ENCODE measurements at places on chromosomes 3 and 15.

DNA sequence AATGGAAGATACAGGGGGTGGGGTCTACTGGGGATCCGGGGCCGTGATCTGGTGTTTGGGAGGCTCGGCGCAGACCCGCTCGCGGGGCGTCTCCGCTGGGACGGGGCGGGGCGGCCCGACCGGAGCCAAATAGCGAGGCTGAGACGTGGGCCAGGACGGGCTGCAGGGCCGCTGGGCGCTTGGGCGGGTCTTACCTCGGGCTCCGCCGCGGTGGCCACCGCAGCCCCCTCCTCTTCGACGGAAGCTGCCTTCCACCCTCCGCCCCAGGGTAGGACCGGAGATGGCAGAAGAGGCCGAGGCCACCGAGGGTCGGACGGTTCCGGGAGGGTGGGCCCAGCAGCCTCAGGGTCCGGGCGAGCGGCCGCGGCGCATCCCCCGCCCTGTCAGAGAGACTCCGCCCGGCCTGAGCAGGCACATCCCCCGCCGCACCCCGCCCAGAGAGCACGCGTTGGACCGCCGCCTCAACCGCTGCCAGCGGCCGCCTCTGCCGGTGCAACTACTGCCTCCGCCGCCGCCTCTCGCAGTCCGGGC, 399 bp downstream of the MYO9A start:
- DNase-seq = peak; percentile 80

DNA sequence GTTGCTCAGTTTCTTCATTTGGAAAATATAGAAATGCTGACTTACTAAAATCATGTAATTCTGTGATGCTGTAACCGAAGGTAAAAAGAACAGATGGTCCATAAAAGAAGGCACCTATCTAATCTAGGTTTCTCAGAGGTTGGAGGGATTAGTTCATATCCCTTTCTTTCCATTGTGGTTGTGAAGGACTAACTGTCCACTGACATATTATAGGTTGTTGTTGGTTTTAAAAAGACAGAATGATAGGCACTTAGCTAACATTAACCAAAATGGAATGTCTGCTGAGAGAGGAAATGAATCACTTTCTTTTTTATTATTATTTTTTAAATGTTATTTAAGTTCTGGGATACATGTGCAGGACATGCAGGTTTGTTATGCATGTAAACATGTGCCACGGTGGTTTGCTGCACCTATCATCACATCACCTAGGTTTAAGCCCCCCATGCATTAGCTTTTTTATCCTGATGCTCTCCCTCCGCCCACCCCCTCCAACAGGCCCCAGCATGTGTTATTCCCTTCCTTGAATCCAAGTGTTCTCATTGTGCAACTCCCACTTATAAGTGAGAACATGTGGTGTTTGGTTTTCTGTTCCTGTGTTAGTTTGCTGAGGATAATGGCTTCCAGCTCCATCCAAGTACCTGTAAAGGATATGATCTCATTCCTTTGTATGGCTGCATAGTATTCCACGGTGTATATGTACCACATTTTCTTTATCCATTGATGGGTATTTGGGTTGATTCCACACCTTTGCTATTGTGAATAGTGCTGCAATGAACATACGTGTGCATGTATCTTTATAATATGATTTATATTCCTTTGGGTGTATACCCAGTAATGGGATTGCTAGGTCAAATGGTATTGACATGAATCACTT, 45.8 kb downstream of the ALDH1A2 start:
- no peak for DNase-seq

- DNase-seq = no peak
Measured at GRCh38 chr3:115685097-115685496, 61.8 kb downstream of the GAP43 start.

- DNase-seq = peak; percentile 93
Measured at GRCh38 chr3:122572940-122573412, 4.5 kb upstream of the PARP15 start.

DNA sequence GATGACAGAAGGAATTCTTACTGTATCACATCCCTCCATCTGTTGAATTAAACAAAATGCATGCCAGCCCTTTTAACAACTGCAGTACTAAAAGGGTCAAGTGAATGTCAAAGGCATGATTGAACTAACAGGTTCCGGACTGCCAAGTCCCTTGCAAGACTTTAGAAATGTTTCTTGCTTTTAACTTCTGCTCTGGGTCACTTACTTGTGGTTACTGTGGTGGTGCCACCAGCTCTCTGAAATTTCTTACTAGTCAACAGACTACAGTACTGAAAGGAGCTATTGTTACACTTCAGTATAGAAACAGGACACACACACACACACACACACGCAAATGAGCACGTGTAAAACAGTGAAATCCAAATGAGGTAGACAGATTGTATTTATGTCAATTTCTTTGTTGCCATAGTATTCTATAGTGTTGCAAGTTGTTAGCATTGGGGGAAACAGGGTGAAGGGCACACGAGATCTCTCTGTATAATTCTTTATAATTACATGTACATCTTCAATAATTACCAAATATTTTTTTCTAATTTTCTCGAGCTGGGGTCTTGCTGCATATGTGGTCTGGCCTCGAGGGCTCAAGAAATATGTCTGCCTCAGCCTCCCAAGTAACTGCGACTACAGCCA, 79.9 kb upstream of the SLC25A26 start:
- no peak for DNase-seq

DNA sequence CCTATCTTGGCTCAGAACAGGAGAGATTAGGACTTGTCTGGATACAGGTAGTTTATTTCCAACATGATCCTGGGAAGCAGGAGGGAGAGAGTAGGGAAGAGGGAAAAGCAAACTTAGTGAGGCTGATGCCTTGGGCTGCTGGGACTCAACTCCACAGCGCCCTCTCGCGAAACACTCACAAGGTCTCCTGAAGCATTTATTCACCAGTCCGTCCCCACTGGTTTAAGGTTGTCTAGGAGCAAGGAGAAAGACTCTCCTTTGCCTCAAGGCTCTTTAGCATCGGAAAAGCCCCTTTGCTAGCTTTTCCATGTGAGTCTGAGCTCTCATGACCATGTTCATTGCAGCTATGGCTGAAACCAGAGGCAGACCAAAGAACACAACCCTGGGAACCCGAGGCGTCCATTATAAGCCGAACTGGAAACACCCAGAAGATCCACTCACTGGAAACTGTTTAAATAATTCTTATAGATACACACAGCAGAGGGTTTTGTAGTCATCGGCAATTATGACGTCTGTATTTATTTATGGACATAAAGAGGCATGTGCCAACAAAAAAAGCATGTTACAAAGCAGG, 244.5 kb downstream of the CD47 start:
- peak; percentile 28 for DNase-seq

DNA sequence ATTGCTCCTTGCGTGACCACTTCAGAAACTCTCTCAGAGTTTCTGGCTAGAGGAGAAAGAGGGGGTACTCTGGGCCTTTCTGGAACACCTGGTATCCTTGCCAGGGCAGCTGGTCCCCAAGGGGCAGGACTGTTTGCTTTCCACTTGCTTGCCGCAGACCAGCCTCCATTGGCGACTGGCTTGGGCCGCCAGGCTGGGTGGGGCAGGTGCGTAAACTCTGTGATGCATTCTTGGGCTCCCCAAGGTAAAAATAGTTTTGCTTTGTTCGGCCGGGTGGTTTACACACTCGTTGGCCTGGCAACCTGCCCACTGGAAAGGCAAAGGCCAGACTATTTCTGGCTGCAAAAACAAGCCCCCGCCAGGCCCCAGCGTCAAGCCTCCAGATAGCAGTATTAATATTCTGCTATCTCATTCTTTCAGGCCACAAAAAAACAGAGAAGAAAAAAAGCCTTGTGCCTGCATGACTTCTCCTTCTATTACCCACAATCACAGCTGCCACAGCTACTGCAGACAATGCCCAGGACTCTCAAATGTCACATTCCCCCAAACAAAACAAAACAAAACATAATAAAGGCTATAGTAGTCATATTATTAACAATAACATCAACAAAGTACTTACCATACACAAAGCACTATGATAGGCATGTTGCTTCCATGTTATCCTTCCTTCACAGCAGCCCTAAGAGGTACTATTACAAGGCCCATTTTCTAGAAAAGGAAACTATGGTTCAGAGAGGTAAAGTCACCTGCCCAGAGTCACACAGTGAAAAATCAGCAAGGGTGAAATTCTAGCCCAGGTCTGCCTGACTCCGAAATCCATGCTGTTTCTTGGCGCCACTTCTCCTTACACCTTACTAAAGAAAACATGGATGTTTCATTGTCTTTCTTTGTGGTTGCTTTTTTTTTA, 14.0 kb upstream of the SSUH2 start:
- no peak for DNase-seq

DNA sequence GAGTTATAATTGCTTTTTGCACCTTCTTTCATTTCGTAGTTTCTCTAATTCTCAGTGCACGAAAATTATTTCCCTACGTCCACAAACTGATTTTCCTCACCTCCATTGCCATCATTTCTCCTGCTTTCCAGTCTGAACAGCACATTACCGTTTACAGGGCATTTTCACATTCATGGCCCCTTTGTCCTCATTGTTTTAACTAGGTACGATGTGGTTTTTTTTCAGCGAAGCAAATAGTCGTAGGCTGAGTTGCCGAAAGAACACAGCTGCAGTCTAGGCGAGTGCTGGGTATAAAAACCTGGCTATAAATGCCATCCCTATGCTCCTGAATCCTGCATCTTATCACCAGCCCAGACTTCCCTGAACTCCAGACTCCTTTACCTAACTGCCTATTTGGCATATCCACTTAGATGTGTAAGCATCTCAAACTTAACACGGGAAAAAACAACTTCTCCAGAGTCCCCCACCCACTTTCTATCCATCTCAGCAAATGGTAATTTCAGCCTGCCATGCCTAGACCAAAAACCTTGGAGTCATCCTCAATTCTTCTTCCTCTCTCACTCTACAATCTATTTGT, 691 bp upstream of the FSIP1 start:
- DNase-seq = peak; percentile 16

GRCh38 chr15:31297575-31298456, 28.8 kb upstream of the KLF13 start:
- no peak for DNase-seq
